ENCODE measurements at places on chromosomes 2 and 18.

DNA sequence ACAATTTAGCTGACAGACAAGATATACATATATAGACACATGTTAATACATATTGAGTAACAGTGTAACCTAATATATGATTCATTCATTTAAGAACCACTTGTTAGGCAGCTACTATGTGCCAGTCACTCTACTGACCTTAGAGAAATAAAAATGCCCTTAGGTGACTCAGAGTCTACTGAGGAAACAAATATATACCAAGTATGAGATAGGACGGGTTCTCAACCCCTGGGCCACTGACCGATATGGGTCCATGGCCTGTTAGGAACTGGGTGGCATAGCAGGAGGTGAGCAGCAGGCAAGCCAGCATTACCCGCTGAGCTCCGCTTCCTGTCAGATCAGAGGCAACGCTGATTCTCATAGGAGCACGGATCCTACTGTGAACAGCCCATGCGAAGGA is 14.8 kb downstream of the STRN start:
- no peak for DNase-seq

GRCh38 chr2:33897741-33898140 is 298.6 kb upstream of the FAM98A start:
- no peak for DNase-seq

DNA sequence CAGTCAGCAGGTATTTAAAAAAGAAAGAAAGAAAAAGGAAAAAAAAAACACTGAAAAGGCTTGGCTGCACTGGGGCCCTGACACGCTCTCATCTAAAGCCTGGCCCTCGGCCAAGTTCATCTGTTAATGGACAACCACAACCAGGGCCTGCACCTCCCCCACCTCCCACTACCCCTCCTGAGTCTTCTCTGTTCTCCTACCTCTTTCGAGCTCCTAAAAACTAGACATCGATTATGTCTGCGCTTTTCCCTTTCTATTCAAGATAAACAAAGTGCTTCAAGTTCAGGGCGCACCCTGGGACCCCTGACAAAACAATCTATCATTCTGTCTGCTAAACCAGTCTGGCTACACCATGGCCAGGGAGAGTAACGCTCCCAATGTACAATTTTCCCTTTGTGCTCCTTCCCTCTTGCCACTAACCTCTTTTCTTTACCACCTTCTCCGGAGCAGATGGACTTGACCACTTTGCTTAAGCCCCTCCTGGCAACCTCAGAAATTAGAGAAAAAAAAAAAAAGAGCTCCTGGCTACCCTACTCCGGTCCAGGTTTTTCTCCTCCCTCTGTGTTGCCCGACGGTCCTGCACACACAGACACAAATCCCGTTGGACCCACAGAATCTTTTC is 22.7 kb downstream of the BCL11A start:
- DNase-seq = no peak

DNA sequence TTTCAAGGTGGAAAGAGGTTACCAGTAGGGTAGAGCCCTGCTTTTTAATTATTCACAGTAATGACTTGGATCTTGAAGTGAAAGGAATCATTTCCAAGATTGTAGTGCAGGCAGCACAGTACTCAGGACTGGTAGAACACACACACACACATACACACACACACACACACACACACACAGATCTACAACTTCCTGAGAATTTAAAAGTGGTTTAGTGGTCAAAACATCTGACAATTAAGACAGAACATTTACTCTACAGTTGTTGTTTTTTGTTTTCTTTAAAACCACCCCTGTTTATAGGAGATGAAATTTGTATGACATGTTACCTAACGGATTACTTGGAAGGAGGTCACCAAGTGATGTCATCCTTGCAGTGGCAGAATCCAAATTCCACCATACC is 146.7 kb upstream of the VRK2 start:
- DNase-seq = no peak

GRCh38 chr2:241953324-241953928 is 83.9 kb downstream of the RTP5 start:
- no peak for DNase-seq

GRCh38 chr2:191231995-191232394 is 13.2 kb upstream of the MYO1B start:
- DNase-seq = no peak

DNA sequence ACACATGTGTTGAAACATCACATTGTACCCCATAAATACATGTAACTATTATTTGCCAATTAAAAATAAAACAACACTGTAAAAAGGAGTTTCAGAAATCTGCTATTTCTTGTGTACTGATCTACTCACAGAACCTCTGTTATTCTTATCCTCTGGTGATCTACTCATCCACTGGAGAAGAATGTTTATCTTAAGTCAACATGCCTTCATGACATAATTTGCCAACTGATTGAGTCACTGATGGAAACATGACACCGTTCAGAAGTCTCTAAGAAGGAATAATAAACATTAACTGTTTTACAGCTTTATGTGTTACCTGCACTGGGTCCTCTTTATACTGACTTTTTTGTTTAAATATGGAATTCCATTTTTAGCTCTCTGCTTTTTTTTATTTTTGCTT is 555.2 kb downstream of the DCDC2C start:
- DNase-seq = no peak

DNA sequence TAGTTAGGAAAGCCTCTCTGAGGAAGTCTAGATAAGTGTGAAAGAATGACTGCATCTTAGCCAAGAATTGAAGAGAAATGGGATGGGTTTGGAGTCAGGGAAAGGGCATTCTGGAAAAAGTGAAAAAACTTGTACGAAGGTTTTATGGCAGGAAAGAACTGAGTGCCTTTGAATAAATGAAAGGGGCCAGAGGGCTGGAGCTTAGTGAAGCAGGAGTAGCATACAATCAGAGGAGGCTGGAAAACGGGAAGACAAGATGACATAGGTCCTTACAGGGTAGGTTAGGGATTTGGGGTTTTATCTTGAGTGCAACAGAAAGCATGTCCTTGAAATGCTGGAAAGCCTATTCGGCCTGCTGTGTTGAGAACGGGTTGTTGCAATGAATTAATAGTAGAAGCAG is 152.6 kb upstream of the RND3 start:
- no peak for DNase-seq

- DNase-seq = no peak
Measured at GRCh38 chr2:8571301-8571791, 110.5 kb upstream of the ID2 start.

- DNase-seq = no peak
Measured at GRCh38 chr2:66689456-66690051, 254.6 kb downstream of the MEIS1 start.

Measured in stimulated activated CD8-positive, alpha-beta memory T cell treated with anti-CD3 and anti-CD28 coated beads, Interleukin-7, amount 100 ng/mL, for 4 hours (primary cell).